Posterior cingulate gyrus (tissue), 11 donors: ENCODE measurements at places on chromosomes 5 and 9.

DNA sequence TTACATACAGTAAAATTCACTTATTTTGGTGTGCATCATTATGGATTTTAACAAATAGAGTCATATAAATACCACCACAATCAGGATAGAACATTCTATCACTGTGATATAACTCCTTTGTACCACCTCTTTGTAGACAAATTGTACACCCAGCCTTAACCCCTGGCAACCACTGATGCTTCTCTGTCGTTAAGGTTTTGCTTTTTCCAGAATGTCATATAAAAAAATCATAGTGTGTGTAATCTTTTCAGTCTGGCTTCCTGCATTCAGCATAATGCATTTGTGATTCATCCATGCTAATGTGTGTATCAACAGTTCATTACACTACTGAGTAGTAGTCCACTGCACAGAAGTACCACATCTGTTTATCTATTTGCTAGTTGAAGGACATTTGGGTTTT is 81.2 kb downstream of the ARSB start:
- DNase-seq, result no peak

DNA sequence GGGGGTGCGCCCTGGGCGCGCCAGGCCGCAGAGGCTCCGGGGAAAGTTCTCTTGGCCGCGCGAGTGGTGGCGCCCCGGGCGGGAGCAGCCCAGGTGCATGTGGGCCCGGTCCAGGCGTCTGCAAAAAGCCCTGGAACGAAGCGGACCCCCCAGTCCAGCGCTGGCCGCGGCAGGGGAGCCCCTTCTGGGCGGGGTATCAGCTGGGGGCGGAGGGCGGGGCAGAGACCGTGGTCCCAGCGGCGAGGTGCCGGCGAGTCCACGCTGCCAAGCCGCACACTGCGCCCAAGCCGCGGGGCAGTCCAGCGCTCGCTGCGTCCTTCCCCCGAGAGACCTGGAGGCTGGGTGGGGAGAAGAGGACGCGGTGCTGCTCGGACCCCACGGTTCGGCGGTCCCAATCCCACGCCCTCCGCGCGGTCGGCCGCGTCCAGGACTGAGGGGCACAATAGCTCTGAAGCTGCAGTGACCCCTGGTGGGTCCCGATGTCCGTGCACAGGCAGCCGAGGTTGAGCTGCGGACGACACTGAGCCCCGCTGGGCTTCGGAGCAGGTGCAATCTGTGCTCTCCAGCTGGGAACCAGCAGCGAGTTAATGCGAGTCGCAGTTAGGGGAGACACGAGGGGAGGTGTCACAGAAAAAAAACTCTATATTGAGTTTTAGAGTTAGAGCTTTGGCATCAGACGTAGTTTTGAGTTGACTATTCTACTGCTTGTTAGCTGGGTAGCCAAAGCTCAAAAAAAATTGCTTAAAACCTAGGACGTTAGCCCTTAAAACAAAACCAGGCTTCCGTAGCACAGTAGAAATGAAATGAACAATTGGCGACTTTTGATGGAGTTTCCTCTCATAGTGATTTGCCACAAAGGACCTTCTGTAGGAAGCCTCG is 1.1 kb upstream of the EPB41L4A start:
- DNase-seq, result peak; percentile 78

- DNase-seq, result no peak
Observed at GRCh38 chr5:38426986-38427950, 129.2 kb downstream of the LIFR start.

- DNase-seq, result no peak
Observed at GRCh38 chr5:144254552-144254951, 83.9 kb downstream of the KCTD16 start.

DNA sequence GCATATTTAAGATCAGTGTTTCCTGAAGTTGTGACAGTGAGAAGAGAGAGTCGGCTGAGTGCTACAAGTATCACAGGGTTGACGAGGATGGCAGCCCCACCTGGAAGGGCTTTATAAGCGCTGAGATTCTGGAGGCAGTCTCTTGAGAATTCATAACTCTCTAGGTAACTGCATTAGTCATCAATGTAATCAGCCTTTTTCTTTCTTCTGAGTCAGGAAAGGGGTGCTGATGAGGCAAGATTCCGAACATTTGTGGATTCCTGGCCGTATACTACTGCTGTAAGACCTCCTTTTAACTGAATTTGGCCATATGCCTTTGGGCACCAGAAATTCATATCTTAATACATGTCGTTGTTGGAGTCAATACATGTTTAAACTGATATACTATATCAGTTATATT is 6.6 kb upstream of the RNF20 start:
- no peak for DNase-seq

DNA sequence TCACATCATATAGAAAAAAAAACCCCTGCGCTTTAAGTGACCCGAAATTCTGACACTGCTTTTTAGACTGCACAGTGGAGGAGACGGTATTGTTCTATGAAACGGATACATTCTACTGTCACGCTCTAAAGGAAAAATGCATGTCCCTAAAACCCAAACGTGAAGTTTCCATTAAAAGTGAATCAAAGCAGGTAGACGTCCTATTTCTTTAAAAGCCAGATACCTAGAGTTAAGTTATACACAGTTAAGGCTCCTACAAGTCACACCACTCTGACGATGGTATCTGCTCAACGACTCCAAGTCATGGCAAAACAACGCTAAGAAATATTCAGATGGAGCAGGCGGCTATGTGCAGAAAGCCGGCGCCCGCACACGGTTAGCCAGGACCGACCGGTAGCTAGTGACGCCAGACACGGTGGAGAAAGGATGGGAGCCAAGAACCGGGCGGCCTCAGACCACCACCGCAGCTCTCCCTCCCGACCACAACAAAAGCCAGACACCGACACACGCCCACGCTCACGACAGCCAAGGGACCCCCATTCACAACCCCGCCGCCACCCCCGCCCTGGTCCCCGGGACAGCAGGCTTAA is 734 bp downstream of the SKP1 start:
- peak; percentile 82 for DNase-seq

GRCh38 chr5:123610209-123610608 is 98.2 kb downstream of the CSNK1G3 start:
- DNase-seq, result no peak

DNA sequence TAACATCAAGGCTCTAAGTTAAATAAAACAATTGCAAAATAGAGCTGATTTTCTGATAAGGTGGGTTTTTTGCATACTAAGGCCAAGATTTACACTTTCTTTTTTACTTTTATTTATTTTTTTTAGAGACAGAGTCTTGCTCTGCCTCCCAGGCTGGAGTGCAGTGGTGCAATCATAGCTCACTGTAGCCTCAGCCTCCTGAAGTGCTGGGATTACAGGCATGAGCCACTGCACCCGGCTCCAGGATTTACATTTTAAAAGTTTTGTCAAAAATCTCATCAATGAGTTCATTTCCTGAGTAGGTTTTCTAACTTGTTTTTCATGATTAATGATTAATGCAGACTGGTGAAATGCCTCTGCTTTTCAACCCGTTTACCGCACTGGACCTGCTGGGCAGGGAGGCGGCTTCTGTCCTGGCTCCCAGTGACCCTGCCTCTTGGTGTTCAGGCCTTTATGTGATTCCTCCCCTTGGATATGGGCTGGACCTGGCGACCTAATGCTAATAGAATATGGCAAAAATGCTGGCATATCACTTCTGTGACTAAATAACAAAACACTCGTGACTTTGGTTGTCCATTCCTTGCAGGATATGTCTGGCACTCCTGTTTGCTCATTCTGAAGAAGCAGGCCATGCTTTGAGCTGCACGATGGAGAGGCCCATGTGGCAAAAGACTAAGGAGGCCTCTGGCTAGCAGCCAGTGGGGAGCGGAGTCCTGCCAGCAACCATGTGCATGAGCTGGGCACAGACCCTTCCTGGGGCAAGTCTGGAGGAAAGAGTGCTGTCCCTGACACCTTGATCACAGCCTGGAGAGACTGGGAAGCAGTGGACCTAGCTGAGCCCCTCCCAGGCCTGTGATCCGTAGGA is 72.2 kb upstream of the PTCH1 start:
- DNase-seq, result no peak

DNA sequence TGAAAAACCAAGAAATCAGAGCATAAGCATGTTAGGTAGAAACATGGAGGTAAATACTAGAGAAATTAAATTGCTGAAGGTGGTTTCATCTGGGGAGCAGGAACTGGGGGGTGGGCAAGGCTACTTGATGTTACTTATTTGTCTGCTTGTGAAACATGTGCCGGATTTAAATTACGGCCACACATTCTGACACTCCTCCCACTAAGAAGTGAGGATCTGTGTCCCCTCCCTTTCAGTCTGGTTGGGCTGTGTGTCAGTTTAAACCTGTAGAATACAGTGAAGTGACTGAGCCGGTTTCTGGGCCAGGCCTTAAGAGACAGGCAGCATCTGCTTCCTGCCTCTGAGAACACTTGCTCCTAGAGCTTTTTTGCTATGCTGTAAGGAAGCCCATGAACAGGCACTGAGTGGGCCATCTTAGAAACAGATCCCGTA is 2.3 kb upstream of the IARS1 start:
- DNase-seq, result no peak

GRCh38 chr5:151005950-151006576 is 14.3 kb upstream of the GPX3 start:
- DNase-seq, result no peak

DNA sequence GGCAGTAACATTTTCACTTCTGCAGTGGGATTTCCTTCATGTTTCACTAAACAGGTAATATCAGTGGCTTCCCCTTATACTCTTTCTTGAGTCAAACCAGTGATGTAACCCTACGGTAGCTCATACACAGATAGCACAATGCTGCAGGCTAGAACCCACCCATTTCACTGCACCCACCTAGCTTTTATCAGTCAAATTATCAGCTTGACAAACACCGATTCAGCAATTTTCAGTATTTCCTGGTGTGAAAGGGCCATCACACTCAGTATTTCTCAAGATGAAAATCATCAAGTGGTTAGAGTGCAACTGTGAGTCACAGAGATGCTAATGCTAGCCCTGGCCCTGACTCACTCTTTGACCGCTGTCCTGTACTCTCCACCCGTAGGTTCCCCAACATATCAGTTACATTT is 242.3 kb upstream of the PTGER4 start:
- DNase-seq, result no peak

- DNase-seq, result no peak
Observed at GRCh38 chr9:27792971-27793689, 219.8 kb upstream of the C9orf72 start.

GRCh38 chr9:14881006-14881405 is 29.2 kb downstream of the FREM1 start:
- no peak for DNase-seq

GRCh38 chr5:54173251-54173650 is 137.1 kb downstream of the ARL15 start:
- no peak for DNase-seq
